ENCODE measurements at places on chromosomes 7 and 10.

DNA sequence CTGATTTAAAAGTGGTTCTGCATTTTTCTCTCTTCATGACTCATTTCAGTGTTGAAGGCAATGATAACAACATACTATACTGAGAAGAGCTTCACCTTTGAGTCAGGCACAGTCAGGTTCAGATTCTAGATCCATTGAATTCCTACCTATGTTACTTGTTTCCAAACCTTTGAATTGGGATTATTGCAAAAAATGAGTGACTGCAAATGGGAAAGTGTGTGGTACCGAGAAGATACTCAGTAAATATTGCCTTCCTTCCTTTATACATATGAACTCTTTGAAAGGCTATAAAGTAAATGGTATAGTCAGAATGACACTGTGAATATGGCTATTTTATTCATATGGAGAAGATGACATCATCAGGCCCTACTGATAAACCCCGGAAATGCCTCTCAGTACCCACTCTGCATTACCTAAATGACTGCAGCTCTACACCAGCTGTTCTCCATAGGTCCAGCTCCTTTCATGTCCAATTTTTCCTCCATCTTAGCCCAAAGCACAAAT is 66.7 kb upstream of the FGL2 start:
- DNase-seq = no peak

GRCh38 chr10:122495406-122496340 is 34.3 kb downstream of the HTRA1 start:
- DNase-seq = no peak

DNA sequence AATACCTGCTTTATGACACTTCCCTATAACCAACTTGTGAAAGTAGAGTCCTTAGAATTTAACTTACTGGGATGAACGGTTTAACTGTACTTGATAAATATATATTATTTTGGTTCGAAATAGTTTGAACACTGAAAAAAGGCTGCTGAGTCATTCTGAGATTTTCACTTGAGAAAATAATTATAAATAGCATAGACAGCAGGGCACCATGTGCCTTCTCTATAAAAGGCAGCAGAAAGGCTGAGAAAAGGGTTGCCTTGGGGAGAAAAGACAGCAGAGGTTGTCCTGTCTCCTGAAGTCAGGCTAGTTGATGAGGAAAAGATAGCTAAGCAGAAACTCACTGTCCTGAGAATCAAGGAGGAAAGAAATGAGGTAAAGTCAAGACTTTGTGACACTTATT is 92.4 kb downstream of the CTTNBP2 start:
- DNase-seq = no peak

GRCh38 chr10:73576890-73577591 is 14.1 kb downstream of the USP54 start:
- DNase-seq = no peak

- no peak for DNase-seq
Observed at GRCh38 chr7:143216151-143216550, 5.7 kb upstream of the TAS2R40 start.

GRCh38 chr10:78627254-78627795 is 441.4 kb upstream of the ZMIZ1 start:
- peak; percentile 85 for DNase-seq

DNA sequence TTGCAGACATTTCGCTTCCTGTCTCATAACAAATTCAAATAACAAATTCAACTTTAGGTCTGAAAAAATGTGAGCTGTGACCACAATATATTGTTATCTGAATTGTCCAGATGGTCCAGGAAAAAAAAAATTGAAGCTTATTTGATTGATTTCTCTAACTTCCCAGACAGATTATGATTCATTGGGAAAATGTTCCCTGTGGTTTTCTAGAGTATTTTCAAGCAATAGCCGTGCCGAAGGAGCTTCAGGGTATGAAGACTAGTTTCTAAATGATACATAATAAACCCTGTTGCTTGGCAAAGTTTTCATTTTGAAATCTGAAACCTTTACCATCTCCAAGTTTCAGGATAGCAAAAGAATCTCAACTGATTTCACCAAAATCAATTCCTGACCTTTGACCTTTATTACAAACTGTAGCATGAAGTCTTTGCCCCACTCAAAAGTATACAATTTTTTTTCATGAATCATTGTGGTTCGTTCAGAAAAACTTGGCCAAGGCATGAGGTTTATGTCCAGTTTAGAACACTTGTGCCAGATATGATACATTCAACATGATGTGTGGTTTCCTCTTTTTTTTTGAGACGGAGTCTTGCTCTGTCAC is 109.9 kb downstream of the JCAD start:
- no peak for DNase-seq

GRCh38 chr7:12770227-12770975 is 83.0 kb downstream of the ARL4A start:
- no peak for DNase-seq

DNA sequence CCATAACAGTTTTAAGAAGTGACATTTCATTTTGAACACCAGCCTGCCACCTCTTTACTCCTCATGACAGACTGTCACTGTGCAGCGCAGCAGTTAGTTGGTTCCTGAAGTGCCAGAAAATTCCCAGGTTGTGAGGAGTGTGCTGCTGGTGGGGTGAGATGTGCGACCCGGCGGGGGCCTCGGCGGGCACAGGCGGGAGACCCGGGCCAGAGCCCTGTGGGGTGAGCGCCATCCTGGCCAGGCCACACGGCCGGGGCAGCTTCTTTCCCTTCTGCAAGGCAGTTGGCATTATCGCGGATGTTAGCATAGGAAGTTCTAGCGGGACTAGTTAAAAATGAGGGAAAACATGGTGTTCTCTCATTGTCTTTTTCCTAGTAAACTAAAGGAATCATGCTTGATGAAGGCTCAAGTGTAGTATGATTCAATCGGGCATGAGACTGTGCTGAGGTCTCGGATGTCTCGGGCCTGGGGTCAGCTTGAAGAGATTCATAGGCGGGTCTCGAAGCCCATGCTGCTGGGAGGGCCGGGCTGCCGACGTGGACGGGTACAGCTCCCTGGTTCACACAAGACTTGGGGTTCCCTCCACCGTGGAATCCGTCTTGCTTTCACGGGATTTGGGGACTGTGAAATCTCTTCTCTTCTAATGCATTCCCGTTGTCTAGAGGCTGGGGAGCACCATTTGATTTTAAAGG is 56.1 kb downstream of the MGMT start:
- no peak for DNase-seq

DNA sequence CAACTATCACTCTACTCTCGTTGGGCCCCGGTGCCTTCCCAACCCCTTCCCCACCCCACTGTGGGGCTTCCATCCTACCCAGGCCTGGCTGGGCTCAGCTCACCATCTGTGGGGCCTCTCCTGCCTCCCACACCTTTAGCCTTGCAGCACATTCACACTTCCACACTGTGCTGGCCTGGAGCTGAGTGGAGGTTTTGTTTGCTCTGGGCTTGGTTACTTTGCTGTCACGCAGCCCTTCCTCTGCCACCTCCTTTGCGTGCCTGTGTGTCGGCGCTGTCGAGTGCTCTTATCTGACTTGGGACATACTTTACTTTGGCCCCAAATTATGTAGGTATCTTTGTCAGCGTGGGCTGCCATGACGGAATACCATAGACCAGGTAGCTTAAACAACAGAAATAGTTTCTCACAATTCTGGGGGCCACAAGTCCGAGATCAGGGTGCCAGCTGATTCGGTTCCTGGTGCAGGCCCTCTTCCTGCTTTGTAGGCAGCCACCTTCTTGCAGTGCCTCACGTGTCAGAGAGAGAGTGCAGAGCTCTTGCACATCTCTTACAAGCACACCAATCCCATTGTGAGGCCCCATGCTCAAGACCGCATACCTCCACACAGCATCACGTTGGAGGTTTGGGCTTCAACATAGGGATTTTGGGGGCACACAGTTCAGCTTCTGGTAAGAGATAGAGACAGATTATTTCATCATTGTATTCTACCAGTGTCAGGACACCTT is 89.0 kb downstream of the CUL1 start:
- no peak for DNase-seq

GRCh38 chr7:44269417-44269816 is 56.0 kb downstream of the CAMK2B start:
- no peak for DNase-seq

DNA sequence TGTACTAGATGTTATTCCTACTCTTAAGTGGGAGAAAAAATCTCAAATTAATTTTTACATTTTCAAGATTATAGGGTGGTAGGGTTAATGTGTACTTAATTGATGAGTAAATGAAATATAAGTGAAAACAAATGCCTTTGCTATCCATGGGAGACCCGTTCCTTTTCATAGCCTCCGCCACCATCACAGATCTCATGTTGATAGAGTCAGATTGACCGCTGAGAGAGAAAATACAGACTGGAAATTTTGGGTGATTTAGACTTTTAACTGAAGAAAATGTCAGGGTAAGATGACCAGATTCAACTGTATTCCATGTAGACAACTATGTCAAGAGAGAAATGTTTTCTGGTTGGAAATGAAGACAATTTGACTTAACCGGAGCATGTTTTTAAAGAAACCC is 446.2 kb downstream of the AUTS2 start:
- DNase-seq = no peak

DNA sequence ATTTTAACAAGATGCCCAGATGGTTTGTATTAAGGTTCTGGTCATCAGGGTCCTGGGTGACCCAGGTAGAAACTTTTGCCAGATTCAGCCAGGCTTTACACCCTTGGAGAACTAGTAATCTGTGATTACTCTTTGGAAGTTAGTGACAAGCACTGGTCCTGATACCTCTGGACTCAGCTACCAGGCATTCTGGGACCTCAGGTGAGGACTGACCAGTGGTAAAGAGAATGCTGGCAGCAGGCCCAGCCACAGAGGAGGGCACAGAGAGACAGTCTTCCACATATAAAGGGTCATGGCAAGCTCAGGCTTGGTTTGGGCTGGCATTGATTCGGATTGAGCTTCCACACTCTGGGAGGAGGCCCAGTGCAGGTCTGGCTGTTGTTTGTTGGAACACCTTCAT is 112.0 kb upstream of the CHST15 start:
- no peak for DNase-seq

- peak; percentile 70 for DNase-seq
Observed at GRCh38 chr10:70331486-70332268, 47.9 kb upstream of the NPFFR1 start.

- DNase-seq = no peak
Observed at GRCh38 chr7:158951725-158952124, 95.4 kb downstream of the DYNC2I1 start.

GRCh38 chr7:55470261-55470660 is 102.0 kb downstream of the VOPP1 start:
- no peak for DNase-seq

GRCh38 chr7:16066805-16067459 is 354.4 kb downstream of the CRPPA start:
- DNase-seq = no peak

DNA sequence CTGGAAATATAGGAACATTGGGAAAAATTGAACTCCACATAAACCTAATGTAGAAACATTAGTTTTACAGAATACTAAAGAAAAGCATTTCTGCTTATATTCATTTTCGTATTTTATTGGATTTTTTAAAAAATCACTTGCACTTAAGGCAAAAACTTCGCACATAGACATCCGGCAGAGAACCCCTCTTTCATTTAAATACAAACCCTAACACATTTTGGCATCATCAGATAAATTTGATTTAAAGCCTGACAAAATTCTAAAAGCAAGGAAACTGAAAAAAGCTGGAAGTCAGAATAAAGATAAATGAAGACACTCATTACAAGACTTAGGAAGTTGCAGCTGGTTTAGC is 396 bp upstream of the EXOC4 start:
- no peak for DNase-seq

GRCh38 chr7:954330-955238 is at the start of gene ADAP1:
ADAP1 (minus strand) TSS chr7:954680; CDS start chr7:954477, 203 bp downstream.
- no peak for DNase-seq

DNA sequence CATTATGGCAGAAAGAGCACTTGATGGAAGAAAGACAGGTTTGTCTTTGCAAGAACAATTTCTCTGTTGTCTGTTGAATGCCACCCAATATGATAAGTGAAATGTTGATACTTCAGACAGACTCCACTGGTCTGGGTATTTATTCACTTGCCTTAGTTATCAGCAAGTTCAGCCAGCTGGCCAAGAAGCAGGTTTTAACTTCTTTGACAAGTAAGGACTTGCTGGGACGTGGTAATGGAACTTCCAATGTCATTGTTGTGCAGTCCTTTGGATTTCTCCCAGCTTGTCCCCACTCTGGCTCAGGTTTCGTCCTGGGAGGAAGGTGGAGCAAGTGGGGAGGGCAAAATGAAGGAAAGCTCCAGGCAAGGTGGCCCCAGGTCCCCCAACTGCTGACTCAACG is 497.4 kb downstream of the RPS24 start:
- DNase-seq = no peak

GRCh38 chr7:31647511-31647910 is 39.5 kb upstream of the PPP1R17 start:
- no peak for DNase-seq

DNA sequence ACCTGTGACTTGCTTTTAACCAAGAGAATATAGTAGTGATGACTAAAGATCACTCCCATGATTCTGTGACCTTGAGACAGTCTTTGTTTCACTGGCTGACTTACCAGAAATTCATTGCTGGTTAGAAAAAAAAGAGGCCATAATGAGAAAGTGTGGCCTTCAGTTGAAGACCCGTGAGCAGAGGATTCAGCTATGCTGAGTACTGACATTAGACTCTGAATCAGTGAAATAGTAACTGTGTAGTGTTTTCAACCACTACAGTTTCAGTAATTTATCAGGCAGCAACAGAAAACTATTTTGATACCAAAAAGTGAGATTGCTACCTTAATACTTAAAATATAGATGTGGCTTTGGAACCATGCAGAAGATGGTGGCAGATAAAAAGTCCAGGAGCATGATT is 298.0 kb upstream of the KCND2 start:
- DNase-seq = no peak

GRCh38 chr7:78218876-78219275 is 420.3 kb downstream of the PHTF2 start:
- DNase-seq = no peak

DNA sequence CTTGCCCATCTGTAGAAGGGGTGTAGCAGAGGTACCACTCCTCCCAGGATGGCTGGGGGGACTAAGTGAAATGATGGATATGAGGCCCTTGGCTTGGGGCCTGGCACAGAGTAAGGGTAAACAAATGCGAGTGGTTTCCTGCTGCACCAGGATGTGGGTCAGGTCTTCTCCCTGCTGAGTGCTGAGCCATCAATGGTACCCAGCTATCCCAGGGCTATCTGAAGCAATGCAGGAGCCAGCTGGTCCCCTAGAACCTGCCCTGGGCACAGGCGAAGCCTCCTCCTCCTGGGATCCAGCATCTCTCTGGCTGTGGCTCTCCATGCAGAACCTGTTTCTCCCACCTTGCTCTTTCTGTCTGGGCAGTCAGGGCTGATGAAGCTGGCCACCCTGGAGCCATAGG is 20.9 kb upstream of the GOLGA7B start:
- peak; percentile 44 for DNase-seq

GRCh38 chr7:15831606-15832005 is 145.1 kb upstream of the MEOX2 start:
- DNase-seq = no peak

- DNase-seq = no peak
Observed at GRCh38 chr10:66924674-66925345, 1.0 kb upstream of the LRRTM3 start.

GRCh38 chr10:86687750-86688149 is 19.4 kb downstream of the LDB3 start:
- no peak for DNase-seq

- DNase-seq = no peak
Observed at GRCh38 chr7:151586531-151587260, 67.0 kb upstream of the RHEB start.

GRCh38 chr10:118592675-118593330 is 2.6 kb downstream of the PRLHR start:
- no peak for DNase-seq

- no peak for DNase-seq
Observed at GRCh38 chr10:74223755-74224529, 72.9 kb downstream of the ADK start.

GRCh38 chr10:76190634-76191270 is 759.3 kb downstream of the LRMDA start:
- no peak for DNase-seq

- no peak for DNase-seq
Observed at GRCh38 chr7:135403302-135403701, 106.6 kb downstream of the CNOT4 start.

Data from cerebellar cortex (tissue), 1 donor.